Activated B cell treated with CpG ODN at 0.5 μM for 24 hours (primary cell): ENCODE measurements at places on chromosomes 5 and 9. TPM values are rescaled to one million over a fixed set of nuclear protein-coding genes. Genes with fewer than 3 reads are reported as not detected.

DNA sequence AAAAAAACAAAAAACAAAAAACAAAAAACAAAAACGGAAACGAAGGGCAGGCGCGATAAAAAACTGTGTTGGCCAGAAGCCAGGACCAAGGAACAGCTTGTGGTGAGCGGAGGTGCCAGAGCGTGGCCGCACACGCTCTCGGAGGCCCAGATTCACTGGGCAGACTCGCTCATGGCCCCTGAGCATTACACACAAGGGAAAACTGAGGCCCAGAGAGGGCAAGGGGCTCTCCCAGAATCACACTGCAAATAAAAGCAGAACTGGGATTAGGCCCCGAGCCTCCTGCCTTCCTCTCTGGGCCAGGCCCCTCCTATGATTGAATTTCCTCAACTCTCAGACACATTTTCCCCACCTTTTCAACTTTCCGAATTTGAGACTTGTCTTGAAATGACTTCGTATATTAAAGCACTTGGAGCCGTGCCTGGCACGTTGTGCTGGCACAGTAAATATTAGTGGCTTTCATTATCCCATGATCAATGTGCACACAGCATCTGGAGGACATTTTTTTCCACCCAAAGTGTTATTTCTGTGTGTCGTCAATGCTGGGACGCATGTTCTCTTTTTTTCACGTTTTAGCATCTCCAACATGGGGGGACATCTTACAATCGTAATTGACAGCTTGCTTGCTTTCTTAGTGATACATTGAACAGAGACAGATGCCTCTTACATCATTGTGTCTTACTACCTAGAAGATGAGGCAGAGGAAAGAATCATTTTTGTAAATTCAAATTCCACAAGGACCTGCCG is 7.4 kb downstream of the FIBCD1 start:
- no peak overlapping the region for H3K27ac ChIP-seq
- H3K27me3 ChIP-seq = peaks cover 48% of the 10 kb centered on the region
- no peak overlapping the region for H3K4me3 ChIP-seq
- no peak for DNase-seq
- no peaks in the 10 kb centered on the region for H3K36me3 ChIP-seq

GRCh38 chr5:157328277-157328912 is 62.5 kb downstream of the CYFIP2 start:
- peaks cover 6% of the 10 kb centered on the region for H3K4me1 ChIP-seq
- no peaks in the 10 kb centered on the region for H3K27me3 ChIP-seq
- DNase-seq = no peak
- H3K36me3 ChIP-seq = peaks cover 97% of the 10 kb centered on the region

GRCh38 chr9:121210536-121210935 is 8.9 kb upstream of the RAB14 start:
- H3K27me3 ChIP-seq = no peaks in the 10 kb centered on the region
- peak overlapping the region; percentile 36 for H3K27ac ChIP-seq
- peaks cover 40% of the 10 kb centered on the region for H3K4me1 ChIP-seq
- H3K4me3 ChIP-seq = no peak overlapping the region

GRCh38 chr9:68869022-68869421 is 144.9 kb downstream of the PRKACG start:
- peaks cover 52% of the 10 kb centered on the region for H3K36me3 ChIP-seq
- H3K4me3 ChIP-seq = no peak overlapping the region
- H3K27ac ChIP-seq = no peak overlapping the region
- no peaks in the 10 kb centered on the region for H3K4me1 ChIP-seq
- no peaks in the 10 kb centered on the region for H3K27me3 ChIP-seq
- no peak for DNase-seq

DNA sequence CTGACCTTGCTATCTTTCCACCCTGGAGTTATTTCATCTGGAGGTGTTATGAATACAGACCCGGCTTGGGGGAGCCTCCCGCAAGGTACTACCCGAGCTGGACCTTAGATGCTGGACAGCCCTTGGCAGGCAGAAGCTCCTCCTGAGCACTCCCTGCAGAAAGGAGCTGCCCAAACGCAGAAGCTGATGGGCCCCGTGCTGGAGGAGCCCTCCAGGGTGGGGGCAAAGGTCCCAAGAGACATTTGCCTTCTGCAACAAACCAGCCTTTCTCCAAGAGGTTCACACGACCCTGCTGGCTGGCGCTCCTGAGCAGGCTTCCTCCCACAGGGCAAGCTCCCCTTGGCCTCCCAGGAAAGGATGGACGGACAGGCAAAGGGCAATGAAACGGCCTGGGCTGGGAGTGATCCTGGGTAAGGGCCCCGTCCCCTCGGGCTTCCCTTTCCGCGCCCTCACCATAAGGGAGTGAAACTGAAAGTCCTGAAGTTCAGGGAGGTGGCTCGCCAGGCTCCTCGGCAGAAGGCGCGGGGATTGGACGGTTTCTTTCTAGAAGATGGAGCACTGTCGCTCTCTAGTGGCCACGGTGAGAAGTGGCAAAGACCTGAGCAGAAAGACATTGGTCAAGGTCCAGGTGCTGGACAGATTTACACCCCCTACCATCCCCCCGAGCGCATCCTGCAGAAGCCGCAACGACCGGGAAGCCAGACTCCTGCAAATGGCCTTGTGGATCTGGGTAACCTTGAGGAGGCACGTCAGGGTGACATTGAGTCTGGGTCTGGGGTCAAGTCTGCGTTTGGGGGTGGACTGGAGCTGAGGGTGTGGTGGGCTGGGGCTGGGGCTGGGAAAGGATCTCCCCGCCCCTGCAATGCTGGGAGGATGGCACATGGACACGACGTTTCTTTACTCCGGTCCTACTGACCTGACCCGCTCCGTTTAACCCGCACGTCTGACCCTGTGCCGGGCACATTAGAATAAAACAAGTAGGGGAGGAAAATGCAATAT is 56.4 kb downstream of the NEURL1B start:
- DNase-seq = peak; percentile 64
- no peaks in the 10 kb centered on the region for H3K36me3 ChIP-seq
- H3K4me1 ChIP-seq = peaks cover 19% of the 10 kb centered on the region
- H3K27ac ChIP-seq = peak overlapping the region; percentile 84

- H3K27me3 ChIP-seq = peaks cover 6% of the 10 kb centered on the region
- no peak for DNase-seq
- no peaks in the 10 kb centered on the region for H3K36me3 ChIP-seq
Measured at GRCh38 chr5:56207537-56207936, 25.6 kb downstream of the ANKRD55 start.

DNA sequence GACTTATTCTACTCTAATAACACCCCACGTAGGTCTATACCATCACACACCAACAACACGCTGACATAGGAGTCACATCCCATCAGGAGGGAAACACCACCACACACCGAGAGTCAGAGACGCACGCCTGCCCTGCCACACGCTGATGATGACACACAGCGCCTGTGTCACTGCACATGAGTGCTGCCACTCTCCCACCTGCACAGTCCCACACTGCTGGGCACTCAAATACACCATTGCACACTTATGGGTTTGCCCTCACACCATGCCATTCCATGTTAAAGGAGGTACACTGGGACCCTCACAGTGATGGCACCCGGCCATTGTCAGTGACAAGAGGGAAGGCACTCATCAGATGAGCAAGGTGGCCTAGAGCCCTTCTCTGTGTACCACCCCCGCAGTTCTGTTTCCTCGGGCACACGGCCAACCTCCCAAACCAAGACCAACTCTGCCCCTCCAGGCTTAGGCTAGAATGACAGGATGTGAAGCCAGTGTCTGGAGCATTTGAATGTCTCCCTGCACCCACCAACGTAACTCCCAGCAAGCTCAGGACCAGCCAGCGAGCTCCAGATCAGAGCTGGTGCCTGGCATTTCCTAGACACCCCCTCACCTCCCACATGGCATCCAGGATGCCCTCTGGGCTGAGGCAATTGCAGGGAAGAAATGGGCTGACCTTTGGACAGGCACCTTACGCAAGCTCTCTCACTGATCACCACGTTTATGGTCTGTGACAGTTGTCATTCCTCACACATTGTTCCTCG is 3.6 kb upstream of the CPLX2 start:
- peaks cover 3% of the 10 kb centered on the region for H3K4me1 ChIP-seq
- no peak for DNase-seq
- H3K4me3 ChIP-seq = no peak overlapping the region
- H3K27ac ChIP-seq = no peak overlapping the region
- H3K27me3 ChIP-seq = peaks cover 41% of the 10 kb centered on the region
- no peaks in the 10 kb centered on the region for H3K36me3 ChIP-seq

- H3K4me3 ChIP-seq = peak overlapping the region; percentile 79
- peak overlapping the region; percentile 73 for H3K27ac ChIP-seq
- peak; percentile 60 for DNase-seq
- peaks cover 19% of the 10 kb centered on the region for H3K36me3 ChIP-seq
Measured at GRCh38 chr9:128192601-128193371, 1.4 kb upstream of the CIZ1 start.

GRCh38 chr5:174531782-174532191 is 192.6 kb upstream of the MSX2 start:
- H3K4me1 ChIP-seq = no peaks in the 10 kb centered on the region
- H3K4me3 ChIP-seq = no peak overlapping the region
- DNase-seq = no peak
- H3K36me3 ChIP-seq = no peaks in the 10 kb centered on the region
- no peak overlapping the region for H3K27ac ChIP-seq
- H3K27me3 ChIP-seq = peaks cover 4% of the 10 kb centered on the region

DNA sequence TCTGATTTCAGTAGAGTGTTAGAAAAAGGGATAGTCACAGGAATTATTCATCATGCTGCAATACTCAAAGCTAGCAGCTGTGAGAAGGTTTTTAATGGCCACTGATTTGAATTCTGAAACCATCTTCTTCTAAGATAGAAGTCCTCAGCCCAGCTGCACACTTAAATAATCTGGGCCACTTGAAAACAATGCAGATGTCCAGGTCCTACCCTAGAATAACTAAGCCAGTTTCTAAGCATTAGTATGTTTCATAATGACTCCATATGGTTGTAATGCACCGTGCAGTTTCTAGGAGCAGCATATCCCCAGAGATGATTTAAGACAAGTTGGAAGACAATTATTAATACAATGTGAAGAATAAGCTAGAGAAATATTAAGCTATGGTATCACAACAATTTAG is 159.9 kb upstream of the FBXL17 start:
- H3K4me3 ChIP-seq = no peak overlapping the region
- H3K36me3 ChIP-seq = no peaks in the 10 kb centered on the region
- H3K4me1 ChIP-seq = no peaks in the 10 kb centered on the region
- no peak overlapping the region for H3K27ac ChIP-seq
- H3K27me3 ChIP-seq = peaks cover 14% of the 10 kb centered on the region

DNA sequence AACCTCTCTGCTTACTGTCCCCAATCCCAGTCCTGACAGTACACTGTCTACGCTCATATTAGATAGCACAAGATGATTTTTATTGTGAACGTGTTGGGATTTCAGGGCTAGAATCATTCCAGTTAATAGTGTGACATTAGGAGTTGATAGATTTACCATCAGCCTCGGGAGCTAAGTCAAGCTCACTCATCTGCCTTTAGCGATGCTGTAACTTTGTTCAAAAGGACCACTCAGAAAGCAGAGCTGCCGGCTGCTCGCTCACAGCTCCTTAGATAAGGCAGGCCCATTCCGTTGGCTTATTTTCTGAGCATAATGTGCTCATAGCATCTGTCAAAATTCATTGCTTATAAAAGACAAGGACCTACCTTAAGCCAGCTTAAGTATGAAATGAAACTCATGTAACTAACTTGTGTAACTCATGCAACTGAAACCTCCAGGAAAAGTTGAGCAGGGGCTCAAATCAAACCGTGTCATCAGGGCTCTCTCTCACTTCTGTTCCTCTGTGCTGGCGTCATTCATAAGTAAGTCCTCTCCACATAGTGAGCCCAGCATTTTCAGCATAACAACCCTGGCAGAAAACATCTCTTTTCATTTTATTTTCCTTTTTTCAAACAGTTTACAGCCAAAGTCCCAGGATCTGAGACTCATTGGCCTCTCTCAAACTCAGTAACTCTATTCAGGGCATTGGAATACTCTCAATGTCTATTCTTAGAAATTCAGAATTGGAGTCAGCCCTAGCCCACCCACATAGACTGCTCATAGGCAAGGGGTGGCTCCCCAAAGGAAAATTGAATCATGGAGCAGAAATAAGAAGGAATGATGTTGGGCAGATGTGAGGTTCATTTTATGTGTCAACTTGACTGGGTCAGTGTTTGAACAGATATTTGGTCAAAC is 208.8 kb downstream of the MAN2A1 start:
- H3K27me3 ChIP-seq = peaks cover 7% of the 10 kb centered on the region
- no peak for DNase-seq
- H3K27ac ChIP-seq = no peak overlapping the region
- no peaks in the 10 kb centered on the region for H3K4me1 ChIP-seq
- no peaks in the 10 kb centered on the region for H3K36me3 ChIP-seq
- H3K4me3 ChIP-seq = no peak overlapping the region

GRCh38 chr5:10306114-10306513 is 1.6 kb downstream of the CMBL start:
- no peak for DNase-seq
- peaks cover 11% of the 10 kb centered on the region for H3K4me1 ChIP-seq
- no peak overlapping the region for H3K4me3 ChIP-seq
- H3K27me3 ChIP-seq = peaks cover 33% of the 10 kb centered on the region
- H3K36me3 ChIP-seq = no peaks in the 10 kb centered on the region

GRCh38 chr5:59738024-59738423 is 155.5 kb downstream of the PDE4D start:
- H3K27me3 ChIP-seq = no peaks in the 10 kb centered on the region
- peaks cover 10% of the 10 kb centered on the region for H3K4me1 ChIP-seq
- no peak for DNase-seq
- no peaks in the 10 kb centered on the region for H3K36me3 ChIP-seq
- H3K27ac ChIP-seq = no peak overlapping the region

- H3K4me1 ChIP-seq = peaks cover 14% of the 10 kb centered on the region
- no peak overlapping the region for H3K27ac ChIP-seq
- H3K36me3 ChIP-seq = peaks cover 3% of the 10 kb centered on the region
- no peak for DNase-seq
- peaks cover 6% of the 10 kb centered on the region for H3K27me3 ChIP-seq
Measured at GRCh38 chr9:114475412-114476135, 29.7 kb downstream of the WHRN start.

GRCh38 chr5:146510559-146511125 is 5.3 kb downstream of the GPR151 start:
- H3K27me3 ChIP-seq = no peaks in the 10 kb centered on the region
- no peak overlapping the region for H3K27ac ChIP-seq
- no peak overlapping the region for H3K4me3 ChIP-seq
- H3K36me3 ChIP-seq = peaks cover 58% of the 10 kb centered on the region
- no peaks in the 10 kb centered on the region for H3K4me1 ChIP-seq

- no peak for DNase-seq
- no peak overlapping the region for H3K27ac ChIP-seq
- no peaks in the 10 kb centered on the region for H3K36me3 ChIP-seq
- peaks cover 3% of the 10 kb centered on the region for H3K27me3 ChIP-seq
- no peak overlapping the region for H3K4me3 ChIP-seq
- no peaks in the 10 kb centered on the region for H3K4me1 ChIP-seq
Measured at GRCh38 chr9:1732670-1733069, 282.5 kb upstream of the SMARCA2 start.

- DNase-seq = no peak
- no peaks in the 10 kb centered on the region for H3K4me1 ChIP-seq
- H3K36me3 ChIP-seq = no peaks in the 10 kb centered on the region
- H3K27me3 ChIP-seq = no peaks in the 10 kb centered on the region
- no peak overlapping the region for H3K4me3 ChIP-seq
- no peak overlapping the region for H3K27ac ChIP-seq
Measured at GRCh38 chr5:124371111-124371706, 375.2 kb downstream of the ZNF608 start.

- no peak overlapping the region for H3K4me3 ChIP-seq
- no peak for DNase-seq
- no peaks in the 10 kb centered on the region for H3K27me3 ChIP-seq
- H3K27ac ChIP-seq = no peak overlapping the region
- H3K4me1 ChIP-seq = no peaks in the 10 kb centered on the region
Measured at GRCh38 chr5:137632716-137633115, 103.2 kb downstream of the KLHL3 start.

The ARL14EPL gene
- not detected in 2 replicates for total RNA-seq

The MEIKIN gene
- total RNA-seq = not detected in 2 replicates

The OLFML2A gene
- 0.73 and 0.78 TPM in 2 replicates for total RNA-seq

The IL7R gene
- 1.9 and 3.0 TPM in 2 replicates for total RNA-seq

The NUTM2G gene
- not detected in 2 replicates for total RNA-seq

The IGIP gene
- total RNA-seq = 3.7 and 4.8 TPM in 2 replicates

The BAAT gene
- total RNA-seq = not detected in 2 replicates

The OXCT1 gene
- total RNA-seq = 27.3 and 27.4 TPM in 2 replicates

The PDE8B gene
- not detected in 2 replicates for total RNA-seq
